ENCODE measurements at places on chromosomes 16 and 17.

DNA sequence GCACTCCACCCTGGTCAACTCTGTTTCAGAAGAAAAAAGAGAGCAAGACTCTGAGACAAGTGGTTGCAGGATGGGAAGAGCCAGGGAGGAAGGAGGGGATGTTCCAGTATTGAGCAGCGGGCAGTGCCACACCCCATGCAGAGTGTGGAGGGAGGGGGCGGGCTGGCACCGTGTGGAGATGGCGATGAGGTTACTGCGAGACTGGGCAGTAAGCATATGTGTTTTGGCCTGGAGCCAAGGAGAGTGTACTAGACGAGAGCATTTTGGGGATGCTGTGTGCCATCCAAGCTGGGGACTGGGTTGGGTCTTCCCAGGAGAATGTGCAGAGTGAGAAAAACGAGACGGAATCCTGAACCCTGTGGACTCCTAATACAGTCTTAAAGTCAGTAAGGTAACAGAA lies 3.4 kb downstream of the TBC1D24 start:
- DNase-seq = no peak

DNA sequence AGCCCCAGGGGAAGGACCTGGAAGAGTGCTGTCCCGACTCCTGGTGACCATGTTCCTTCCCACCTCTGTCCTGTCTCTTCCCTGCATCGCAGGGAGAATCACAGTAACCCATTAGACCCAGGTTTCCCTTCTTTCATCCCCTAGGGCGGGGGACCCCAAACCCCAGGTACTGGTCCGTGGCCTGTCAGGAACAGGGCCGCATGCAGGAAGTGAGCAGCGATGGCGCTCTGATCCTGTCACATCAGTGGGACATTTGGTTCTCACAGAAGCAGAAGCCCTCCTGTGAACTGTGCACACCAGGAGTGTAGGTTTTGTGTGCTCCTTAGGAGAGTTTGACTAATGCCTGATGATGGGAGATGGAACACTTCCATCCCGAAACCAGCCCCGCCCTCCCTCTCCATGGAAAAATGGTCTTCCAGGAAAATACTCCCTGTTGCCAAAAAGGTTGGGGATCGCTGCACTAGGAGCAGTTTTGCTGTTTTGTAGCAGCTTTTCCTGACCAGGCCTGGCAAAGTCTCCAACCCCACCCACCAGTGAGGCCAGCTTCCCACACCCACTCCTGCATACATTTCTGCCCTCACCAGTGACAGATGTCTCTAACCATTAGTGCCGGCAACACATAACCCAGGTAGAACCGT lies 10.5 kb downstream of the MNT start:
- DNase-seq = no peak

GRCh38 chr16:53583401-53583800 lies 80.4 kb upstream of the AKTIP start:
- DNase-seq = peak; percentile 4

DNA sequence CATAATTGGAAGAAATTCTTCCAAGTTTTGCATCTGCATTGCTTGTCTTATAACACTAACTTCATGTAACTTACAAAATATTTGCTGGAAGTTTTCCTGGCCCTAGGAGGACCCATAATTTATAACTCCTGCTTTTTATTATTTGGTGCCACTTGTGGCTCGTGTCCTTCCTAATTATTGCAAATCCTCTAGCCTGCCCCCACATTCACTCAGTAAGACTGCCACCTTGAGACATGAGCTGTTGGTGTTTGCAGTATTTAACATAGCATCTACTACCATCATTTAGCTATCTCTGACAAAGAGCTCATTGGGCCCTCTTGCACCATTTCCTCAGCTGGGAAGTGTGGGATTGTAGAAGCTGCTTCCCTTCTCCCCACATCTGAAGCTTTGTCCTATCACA lies 49.5 kb downstream of the FTO start:
- no peak for DNase-seq

GRCh38 chr17:60599220-60599619 lies 773 bp upstream of the PPM1D start:
- no peak for DNase-seq

GRCh38 chr17:67718325-67718941 lies 697 bp downstream of the NOL11 start:
- DNase-seq = peak; percentile 48

DNA sequence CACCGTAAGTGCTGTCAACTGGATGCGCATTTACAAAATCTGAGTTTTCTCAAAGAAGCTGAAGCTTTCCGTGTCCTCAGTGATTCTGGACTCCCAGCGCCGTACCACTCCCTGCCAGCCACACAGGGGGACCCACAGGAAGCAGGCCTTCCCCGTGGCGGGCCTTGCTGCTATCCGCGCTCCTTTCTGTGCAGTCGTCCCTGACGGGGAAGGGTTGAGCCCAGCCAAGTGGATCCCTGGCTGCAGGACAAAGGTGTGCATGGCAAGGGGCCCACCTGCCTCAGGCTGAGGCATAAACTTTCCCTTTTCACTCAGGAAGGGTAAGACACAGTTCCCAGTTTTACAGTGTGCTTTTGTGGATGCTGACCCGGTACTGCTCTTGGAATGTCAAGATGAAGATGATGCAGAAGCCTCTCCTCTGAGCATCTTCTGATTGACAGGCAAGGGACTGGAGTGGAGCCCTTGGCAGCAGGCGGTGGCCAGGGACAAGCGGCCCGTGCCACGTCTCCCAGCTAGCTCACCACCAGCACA lies 93.0 kb downstream of the ANKRD11 start:
- no peak for DNase-seq

DNA sequence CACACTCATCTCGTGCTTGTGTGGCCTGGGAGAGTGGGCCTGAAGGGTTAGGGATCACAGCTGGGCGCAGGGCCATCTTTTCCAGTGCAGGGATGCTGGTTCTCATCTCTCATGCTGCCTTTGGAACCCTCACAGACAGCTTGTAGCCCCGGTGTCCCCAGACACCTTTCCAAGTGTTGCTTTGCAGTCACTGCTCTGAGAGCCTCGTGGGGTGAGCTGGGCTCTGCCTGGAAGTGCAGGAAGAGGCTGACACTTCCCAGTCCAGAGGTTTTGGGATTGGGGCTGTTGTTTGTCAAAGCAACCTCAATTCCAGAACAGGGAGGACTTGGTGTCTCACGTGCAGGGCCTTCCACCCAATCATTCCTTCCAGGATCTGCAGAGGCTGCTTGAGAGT lies 28.2 kb downstream of the TBX4 start:
- DNase-seq = no peak

- no peak for DNase-seq
Measured at GRCh38 chr17:81129289-81129688, 36.0 kb upstream of the PVALEF start.

- no peak for DNase-seq
Measured at GRCh38 chr17:37830151-37830993, 85.5 kb upstream of the HNF1B start.

- peak; percentile 75 for DNase-seq
Measured at GRCh38 chr17:62178579-62178978, 113.5 kb upstream of the MED13 start.

DNA sequence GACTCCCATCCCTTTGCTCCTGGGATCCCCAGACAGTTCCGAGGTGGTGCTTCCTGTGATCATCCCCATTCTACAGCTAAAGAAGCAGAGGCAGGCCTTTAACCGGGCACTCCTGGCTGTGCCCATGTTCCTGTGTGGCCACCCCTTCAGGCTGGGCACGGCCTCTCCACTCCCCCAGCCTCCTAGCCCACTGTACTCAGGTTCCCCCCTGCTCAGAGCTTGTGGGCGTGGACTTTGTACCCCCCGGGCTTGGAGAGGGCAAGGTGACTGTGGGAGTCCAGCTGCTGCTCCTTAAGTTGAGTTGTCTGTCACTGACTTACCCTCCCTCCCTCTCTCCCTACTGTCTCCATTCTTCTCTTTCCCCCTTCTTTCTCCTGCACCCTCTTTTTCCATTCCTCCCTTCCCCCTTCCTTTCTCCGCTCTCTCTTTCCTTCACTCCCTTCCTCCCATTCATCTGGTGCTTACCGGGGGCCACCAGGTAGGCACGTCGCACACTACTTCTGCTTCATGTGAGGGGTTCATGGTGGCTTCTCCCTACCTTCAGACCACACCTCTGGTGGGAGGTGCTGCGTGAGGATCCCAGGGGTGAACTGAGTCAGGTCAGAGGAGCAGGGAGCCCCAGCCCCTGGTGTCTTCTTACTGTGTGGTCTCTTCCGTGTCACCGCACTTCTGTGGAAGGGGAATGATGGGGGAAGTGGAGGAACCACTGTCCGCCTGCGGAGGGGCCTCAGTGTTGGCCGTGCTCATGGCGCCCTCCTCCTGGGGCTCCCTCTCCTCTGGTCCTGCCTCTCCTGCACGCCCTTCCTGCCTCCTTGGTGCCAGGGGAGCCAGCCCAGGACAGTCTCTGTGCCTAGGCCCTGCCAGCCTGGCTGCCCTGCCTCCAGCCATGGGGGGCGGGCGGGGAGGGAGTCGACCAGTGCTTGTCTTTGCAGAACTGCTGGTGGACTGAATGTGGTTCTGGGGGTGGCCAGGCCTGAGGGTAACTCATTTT lies 29.7 kb downstream of the CMIP start:
- DNase-seq = no peak

GRCh38 chr17:65595071-65595656 lies 33.7 kb upstream of the AXIN2 start:
- DNase-seq = no peak

GRCh38 chr17:31594416-31594815 lies 202.9 kb downstream of the RAB11FIP4 start:
- no peak for DNase-seq

GRCh38 chr16:66304961-66305360 lies 61.5 kb upstream of the CDH5 start:
- DNase-seq = no peak

DNA sequence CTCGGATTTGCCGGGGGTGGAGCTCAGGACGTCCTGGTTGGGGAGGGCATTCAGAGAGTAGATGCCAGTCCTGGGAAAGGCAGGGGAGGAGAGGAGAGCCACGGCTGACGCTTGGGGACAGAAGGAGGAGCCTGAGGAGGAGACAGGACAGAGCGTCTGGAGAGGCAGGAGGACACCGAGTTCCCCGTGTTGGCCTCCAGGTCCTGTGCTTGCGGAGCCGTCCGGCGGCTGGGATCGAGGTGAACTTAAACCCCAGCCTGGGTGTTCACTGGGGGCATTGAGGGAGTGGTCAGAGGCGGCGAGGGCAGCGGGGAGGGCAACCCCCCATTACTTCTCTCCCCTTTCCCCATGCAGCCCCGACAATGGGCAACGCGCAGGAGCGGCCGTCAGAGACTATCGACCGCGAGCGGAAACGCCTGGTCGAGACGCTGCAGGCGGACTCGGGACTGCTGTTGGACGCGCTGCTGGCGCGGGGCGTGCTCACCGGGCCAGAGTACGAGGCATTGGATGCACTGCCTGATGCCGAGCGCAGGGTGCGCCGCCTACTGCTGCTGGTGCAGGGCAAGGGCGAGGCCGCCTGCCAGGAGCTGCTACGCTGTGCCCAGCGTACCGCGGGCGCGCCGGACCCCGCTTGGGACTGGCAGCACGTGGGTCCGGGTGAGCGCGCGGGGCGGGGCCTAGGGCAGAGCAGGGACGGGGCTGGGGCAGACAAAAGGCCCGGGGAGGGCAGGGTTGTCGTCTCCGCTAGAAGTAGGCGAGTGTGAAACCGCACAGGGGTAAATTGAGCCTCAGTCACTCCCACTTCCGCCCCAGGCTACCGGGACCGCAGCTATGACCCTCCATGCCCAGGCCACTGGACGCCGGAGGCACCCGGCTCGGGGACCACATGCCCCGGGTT lies 3.7 kb downstream of the NOL3 start:
- peak; percentile 91 for DNase-seq
